ENCODE measurements at places on chromosomes 6 and 20.

GRCh38 chr6:1385129-1386037, 4.0 kb upstream of the FOXF2 start:
- DNase-seq, result no peak

- DNase-seq, result peak; percentile 3
Measured at GRCh38 chr20:42082611-42083010, 464.4 kb upstream of the CHD6 start.

GRCh38 chr6:68237205-68237604, 397.9 kb upstream of the ADGRB3 start:
- DNase-seq, result no peak

- no peak for DNase-seq
Measured at GRCh38 chr6:30641048-30641447, 5.9 kb upstream of the C6orf136 start.

GRCh38 chr20:6483727-6484126, 283.8 kb upstream of the BMP2 start:
- no peak for DNase-seq

GRCh38 chr6:53635322-53635721, 30.2 kb downstream of the KLHL31 start:
- DNase-seq, result no peak

GRCh38 chr6:169829786-169830185, 78.4 kb downstream of the ERMARD start:
- DNase-seq, result no peak

Data from fibroblast of pulmonary artery (primary cell).